ENCODE measurements at places on chromosomes 11 and 22.

DNA sequence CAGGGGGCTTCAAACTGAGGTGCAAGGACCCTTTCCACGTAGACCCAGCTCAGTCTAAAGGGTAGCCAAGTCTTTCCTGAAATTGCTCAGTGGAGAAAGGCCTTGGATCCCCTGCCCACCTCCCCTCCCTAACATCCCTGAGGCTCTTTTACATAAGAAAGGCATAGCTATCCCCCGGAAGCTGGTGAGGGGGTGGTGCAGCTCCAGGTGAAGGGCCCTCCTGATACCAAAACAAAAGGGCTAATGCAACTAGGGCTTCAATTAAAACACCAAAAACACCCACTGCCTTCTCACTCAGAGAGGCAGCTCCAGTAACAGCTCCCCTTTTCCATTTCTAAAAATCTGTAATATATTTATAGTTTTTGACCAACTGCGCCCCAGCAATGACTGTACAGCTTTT is 5.8 kb downstream of the SHANK2 start:
- peak; percentile 91 for DNase-seq

DNA sequence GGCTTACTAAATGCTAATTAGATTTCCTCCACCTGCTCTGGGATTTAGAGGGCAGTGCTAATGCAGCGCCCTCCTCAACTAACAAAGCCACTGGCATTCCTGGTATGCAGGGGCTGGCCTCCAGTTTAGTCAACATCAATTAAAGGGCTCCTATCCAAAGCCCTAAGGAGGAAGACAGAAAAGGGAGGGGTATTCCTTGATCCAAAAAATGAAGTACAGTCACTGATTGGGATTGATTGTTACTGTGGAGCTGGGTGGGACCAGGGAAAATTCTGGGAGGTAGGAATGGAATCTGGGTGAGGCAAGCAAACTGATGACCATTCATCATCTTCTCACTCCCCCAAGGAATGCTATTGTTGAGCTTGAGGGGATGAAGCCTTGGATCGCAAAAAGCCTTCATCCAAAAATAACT is 52.2 kb downstream of the GAB2 start:
- DNase-seq: peak; percentile 86

DNA sequence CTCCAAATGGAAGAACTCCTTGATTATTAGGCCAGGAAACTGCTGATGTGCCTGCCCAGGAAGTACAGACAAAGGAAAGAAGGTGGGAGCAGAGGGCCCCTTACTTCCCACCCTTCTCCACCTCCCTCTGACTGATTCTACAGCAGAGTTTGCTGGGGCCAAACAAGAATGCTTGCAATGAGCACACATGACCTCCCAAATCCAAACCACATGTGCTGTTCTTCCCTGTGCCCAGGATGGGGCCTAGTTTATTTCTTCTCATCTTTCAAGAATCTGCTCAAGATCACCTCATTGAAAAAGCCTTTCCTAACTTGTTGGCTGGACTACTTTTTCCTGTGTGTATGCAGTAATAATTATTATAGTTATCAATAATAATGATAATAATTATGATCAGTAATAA is 286.1 kb downstream of the RAB38 start:
- DNase-seq: no peak

DNA sequence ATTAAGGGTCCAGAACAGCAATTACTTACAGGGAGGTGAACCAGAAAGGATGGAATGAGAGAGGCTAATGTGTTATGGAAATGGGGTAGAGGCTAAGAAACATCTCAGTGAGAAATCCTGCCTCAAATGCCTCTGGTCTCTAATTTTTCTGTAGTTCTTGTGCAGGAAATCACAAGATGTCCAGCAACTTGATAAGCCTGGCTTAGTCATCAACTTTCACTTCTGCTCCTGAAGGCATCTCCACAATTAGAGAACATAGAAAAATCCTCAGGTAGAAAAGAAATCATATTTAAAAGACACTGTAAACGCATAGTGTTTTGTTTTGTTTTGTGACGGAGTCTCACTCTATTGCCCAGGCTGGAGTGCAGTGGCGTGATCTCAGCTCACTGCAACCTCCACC is 18.7 kb downstream of the MRGPRX4 start:
- DNase-seq: no peak

- DNase-seq: peak; percentile 30
Measured at GRCh38 chr11:97610000-97610399, 1220.2 kb downstream of the JRKL start.

GRCh38 chr22:34763496-34763895 is 302.5 kb upstream of the ISX start:
- DNase-seq: no peak

DNA sequence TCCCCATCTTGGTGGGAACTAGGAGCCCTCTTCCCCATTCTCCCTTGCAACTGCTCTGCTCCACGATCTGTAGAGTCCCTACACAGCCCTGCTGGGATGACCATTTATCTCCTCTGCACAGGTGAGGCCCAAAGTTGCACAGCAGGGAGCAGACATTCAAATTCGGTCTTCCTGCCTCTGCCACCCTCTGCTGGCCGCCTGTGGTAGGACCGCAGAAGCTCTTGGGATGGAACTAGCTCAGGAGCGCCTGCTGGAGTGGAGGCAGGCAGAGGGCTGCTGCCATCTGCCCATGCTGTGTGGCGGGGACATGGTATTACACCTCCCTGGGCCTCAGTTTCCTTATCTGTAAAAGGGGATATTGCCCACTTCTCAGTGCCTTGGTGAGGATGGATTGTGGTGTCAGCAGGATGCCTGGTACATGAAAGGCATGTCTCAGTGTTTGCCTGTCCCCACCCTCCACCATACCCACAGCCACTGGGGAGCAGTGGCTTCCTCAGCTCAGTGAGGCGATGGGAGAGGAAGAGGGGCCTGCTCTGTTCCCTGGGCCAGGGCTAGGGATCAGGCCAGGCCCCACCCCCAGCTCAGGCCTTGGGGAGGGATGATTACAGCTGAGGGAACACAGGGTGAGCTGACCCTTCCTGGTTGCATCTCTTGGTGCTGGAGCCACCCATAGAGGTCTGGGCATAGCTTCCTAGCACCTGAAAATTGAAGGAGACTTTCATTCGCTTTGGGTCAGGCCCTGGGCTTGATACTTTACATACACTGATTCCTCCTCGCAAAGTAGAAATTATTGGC is 11.3 kb upstream of the OMP start:
- DNase-seq: peak; percentile 91

DNA sequence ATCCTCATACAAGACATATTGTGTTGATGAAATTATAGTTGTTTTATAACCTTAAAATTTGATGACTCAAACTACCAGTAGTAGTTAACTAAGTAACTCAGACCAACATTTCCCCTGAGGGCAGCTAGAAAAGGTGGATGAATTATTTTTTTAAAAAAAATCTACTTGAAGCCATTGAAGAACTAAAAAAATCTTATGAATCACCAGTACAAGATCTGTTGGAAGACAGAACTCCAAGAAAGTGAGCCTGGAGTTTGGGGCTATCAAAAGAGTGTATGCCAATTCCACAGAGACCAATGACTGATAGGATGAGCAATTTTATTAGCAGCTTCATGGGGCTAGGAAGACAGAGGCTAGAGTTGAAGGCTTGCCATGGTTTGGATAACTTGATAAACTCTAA is 72.4 kb downstream of the CYP2R1 start:
- no peak for DNase-seq

DNA sequence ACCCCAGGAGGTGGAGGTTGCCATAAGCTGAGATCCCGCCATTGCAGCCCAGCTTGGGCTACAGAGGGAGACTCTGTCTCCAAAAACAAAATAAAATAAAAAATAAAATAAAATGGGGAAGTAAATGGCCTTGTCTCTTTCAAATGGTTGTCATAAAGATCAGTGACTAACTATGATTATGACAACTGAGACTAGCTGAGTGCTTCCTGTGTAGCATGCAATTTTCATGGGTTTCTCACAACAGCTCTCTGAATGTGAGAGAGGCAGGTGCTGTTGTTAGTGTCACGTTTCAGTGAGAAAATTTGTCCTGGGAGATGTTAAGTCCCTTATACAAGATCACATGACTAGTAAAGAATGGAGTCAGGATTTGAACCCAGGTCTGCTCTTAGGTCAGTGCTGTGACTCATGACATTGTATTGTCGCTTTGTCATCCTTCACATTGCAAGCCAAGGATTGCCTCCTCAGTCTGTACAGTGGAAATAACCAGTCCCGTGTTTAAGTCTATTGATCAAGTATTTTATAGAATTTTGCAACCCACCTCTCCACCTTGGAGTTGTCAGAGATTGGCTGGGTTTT is 163.3 kb upstream of the CCDC90B start:
- DNase-seq: no peak

- DNase-seq: no peak
Measured at GRCh38 chr22:47419239-47419638, 656.8 kb downstream of the TBC1D22A start.

DNA sequence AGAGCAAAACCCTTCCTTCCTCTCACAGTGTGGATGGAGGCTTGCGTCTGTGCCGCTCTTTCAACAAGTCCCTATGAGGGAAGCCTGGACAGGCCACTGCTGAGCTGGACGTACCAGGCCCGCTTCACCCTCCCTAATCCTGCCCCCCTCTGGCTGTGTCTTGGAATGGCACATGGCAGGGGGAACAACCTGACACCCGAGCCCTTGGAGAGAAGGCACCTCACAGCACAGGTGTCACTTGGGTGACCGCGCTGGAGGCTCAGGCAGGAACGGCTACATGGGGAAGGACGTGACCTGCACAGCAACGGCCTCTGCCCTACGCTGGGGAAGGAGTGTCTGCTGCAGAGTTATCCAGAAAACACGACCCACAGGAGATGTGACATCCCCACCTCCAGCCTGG is 11.0 kb downstream of the CARS1 start:
- DNase-seq: peak; percentile 50

- DNase-seq: no peak
Measured at GRCh38 chr22:22755778-22756100, 111.3 kb downstream of the GGTLC2 start.

Data from H9 (cell line).